GM04503 (cell line): ENCODE measurements at places on chromosomes 4 and X.
A peak's percentile ranks its signal among the peaks of the same experiment; 100 is the strongest.

DNA sequence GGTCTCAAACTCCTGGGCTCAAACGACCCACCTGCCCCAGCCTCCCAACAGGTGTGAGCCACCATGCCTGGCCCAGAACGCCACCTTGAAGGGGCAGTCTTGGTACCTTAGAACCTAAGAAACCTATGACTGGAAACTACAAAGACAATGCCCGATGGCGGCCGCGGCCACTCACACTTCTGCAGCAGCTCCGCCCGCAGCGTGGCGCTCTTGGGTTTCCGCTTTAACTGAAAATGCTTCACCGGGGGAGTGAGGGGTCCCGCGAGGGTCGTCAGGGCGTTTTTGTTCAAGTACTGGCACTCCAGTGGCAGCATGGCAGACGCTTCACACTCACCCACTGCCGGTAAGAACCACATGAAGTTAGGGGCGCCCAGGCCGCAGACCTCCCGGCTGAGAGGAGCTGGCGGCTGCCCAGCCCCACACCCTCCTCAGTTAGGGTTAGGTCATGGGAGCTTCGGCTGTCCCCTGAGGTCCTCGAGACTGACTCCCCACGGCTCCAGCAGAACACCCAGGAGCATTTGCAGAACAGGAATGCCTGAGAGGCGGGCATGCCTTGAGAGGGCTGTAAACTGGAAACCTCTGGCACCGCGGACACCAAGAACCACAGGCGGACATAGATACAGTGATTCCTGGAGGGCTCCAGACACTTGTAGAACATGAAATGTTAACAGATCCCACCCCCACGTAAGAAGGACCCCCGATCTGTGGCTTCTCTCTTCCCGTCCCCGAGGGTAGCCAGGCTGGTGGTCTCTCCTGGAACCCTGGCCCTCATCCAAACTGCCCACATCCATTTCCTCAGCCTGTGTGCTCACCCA is 19.0 kb downstream of the NELFA start:
- DNase-seq, result no peak

DNA sequence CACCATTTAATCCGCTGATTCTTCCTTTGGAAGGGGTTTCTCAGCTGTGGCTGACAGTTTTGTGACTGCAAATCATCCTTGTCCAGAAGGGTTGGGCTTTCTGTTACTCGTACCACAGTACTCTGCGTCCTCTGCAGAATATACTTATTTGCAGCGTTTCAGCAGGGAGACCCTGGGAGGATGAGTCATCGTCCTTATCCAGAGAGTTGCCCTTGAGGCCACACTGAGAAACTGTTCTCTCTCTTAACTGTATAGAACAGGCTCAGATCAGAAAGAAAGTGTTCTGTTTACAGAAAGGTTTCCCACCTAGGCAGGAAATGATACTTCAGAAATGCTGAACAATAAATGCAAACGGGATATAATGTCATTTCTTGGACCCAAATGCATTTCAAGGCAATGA is 47.8 kb upstream of the DDX53 start:
- no peak for DNase-seq

DNA sequence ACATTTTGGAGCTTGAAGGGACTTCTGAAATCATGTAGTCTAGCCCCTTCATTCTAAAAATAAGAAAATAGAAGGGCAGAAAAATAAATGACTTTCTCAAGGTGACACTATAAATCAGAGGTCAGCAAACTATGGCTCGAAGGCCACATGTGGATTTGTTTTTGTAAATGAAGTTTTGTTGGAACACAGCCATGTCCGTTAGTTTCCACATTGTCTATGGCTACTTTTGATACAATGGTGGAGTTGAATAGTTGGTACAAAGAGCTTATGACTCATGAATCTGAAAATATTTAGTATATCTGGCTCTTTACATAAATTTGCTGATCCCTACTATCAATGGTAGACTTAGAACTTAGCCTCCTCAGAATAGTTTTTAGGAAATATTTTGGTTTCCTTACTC is 302.4 kb upstream of the PRPS2 start:
- DNase-seq, result no peak

- no peak for DNase-seq
Observed at GRCh38 chr4:6948134-6948460, 38.5 kb downstream of the TBC1D14 start.

DNA sequence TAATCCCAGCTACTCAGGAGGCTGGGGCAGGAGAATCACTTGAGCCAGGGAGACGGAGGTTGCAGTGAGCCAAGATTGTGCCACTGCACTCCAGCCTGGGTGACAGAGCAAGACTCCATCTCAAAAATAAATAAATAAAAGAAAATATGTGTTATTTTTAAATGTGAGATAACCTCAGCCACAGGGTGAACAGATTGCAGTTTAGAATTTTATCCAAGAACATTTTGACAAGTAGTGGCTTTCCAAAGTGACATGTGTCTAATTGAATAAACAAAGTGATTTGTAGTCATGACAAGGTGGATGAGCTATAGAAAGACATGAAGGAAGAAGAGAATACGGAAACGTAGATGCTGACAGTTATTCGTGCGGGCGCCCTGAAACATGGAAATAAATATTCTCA is 176.1 kb downstream of the DCTD start:
- DNase-seq, result no peak

DNA sequence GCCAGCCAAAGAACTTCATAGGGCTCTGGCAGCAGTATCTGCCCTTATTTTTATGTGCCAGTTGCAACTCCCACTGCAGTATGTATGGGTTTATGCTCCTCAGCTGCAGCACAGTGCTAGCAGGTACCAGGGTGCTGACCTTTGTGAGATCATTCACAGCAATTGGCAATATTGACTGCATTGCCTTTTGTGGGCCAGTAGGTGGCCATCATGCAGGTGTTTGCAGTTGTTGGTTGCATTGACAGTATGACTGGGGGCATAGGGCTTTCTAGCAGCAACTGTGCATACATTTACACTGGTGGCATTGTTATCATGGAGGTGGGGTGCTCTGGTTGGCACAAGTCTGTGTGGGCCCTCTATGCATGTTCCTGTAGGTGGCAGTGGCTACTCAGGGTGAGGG is 42.5 kb downstream of the FAAH2 start:
- DNase-seq, result no peak

DNA sequence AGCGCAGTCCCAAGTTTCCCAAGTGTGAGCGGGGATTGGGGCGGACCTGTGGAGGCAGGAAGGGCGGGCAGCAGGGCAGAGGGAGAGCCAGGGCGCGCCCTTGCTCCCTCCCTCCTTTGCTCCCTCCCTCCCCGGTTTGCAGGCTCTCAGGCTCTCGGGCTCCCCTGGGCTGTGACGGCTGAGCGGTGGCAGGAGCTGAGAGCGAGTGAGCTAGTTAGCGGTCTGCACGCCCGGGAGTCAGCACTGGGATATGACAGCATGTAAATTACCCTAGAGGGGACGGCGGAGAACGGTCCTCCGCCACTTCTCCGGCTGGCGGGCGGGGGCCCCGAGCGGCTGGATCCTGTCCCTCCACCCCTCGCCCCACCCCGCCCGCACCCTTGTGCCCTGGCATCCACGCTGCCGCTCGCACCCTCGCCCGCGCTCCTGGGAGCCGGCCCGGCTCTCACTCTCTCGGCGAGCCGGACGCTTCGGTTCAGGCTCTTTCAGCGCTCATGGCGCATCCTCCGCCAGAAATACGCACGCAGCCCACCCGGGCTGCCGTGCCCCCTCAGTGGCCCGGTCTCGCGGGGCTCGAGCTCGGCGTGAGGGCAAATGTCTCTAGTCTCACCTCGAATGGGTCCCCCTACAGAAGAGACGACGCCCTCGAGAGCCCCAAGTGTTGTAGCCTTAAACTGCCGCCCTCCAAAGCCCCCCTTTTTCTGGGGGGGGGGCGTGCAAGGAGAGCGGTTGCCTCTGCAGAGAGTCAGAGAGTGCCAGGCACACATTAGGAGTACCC is at the start of gene TSC22D3:
TSC22D3 (minus strand) TSS at position 54 of the 778 bp plus-strand sequence. CDS start 368 bp downstream, outside the sequence.
- peak; percentile 9 for DNase-seq

DNA sequence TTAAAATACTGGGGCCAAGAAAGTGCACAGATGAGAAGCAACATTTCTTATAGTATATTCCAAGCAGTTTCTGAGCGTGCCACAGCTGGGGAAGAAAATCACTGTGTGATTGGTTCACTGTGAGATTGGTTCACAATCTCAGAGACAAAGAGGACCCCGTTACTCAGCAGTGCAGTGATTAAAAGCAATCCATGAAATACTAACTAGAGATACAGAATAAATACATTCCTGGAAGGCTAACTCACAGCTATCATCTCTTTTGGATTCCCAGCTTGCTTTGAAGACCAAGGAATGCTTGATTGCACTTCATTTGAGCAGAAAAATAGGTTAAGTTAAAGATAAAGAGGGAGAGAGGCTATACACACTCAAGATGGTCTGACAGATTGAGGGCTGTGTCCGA is 132.1 kb upstream of the RAPGEF2 start:
- no peak for DNase-seq

DNA sequence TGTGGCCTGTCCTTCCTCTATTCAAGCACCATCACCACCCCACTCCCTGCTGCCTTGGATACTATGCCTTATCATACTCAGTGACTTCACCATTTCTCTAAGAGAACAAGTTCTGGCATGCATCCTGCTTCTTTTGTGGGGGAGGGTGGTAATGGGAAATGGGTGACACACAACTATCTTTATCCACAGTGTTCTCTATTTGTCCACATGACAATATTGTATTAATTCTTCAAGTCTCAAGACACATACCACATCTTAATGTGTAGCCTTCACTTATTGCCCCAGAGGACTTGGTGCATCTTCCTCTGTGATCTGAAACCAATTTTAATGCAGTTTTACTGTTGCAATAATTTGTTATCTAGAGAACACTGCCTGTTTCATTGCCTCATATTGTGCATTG is 29.3 kb upstream of the UGT2B7 start:
- no peak for DNase-seq

DNA sequence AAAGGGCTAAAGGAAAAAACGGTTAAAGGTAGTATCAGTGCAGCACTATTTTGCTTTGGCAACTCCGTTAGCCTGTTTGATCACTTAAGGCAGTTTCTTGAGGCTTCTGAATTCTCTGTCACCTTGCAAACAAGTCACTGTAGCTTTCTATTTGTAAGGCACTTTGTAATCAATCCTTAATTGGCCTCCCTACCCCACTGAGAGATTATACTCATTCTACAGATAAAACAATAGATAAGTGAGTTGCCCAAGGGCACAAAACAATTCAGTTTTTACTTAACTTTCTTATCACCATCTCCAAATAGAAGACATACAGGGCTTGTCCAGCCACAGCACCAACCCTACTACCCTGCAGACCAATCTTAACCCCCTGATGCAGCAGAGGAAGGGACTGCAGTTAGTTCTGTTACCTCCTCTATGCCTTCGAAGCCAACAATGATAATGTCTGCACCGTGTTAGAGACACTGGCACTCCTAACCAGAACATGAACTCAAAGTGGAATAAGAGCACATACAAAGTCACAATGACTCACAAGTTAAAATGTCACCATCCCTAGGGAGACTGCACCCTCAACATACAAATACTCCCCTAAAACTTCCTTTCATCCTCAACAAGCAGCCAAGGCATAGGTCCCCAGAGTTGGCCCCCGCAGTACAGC is 1.7 kb downstream of the TMEM185A start:
- DNase-seq, result no peak

- no peak for DNase-seq
Observed at GRCh38 chrX:116667346-116668134, 204.8 kb upstream of the CT83 start.

- no peak for DNase-seq
Observed at GRCh38 chrX:101958139-101958538, 26.3 kb upstream of the ZMAT1 start.

GRCh38 chrX:41984628-41985027 is 61.3 kb upstream of the CASK start:
- DNase-seq, result no peak
